ENCODE measurements at places on chromosomes 5 and 9.

DNA sequence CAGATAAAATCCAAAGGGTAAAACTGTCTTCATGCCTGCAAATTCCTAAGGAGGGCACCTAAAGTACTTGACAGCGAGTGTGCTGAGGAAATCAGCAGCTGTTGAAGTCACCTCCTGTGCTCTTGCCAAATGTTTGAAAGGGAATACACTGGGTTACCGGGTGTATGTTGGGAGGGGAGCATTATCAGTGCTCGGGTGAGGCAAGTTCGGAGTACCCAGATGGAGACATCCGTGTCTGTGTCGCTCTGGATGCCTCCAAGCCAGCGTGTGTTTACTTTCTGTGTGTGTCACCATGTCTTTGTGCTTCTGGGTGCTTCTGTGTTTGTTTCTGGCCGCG, 727 bp upstream of the ADRB2 start:
- no peak for DNase-seq

GRCh38 chr9:135095470-135096407, 8.3 kb downstream of the OLFM1 start:
- no peak for DNase-seq

DNA sequence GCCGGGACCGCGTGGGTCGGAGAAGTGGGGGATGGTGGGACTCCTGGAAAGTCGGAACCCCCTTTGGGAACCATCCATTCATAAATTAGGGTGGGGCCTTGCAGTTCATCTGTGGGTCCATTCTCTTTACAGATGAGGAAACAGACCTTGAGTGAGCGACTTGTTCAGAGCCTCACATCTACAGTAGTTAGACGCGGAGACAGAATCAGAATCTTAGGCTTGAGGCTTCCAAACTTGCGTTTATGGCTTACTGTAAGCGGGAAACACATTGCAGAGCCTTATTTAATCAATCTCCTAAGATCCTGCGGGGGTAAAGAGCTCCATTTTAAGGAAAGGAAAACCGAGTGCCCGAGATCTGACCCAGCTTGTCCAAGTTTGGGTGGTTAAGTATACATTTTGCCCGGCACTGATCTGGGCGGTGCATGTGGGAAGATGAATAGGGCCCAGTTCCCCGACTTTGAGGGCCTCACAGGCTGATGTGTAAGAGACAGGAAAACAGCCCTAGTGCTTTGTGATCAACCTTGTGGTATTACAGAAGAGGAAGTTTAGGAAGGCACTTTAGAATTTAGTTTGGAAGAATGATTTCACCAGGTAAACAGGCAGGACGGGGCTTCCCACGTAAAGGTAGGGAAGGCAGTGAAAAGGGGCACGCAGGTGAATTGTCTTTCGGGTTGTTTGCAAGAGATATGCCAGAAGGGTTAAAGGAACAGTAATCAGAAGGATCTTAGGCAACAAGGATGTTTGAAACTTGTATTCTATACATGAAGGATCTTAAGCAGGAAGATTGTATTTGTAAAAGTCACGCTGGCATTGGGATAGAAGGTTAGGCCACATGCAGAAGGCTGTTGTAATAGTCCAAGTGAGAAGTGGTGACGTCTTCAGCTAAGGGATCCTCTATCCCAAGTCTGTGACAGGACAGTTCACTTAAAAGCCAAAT, 744 bp downstream of the TARS1 start:
- DNase-seq: peak; percentile 27

GRCh38 chr5:2997179-2997578, 245.7 kb upstream of the IRX2 start:
- DNase-seq: no peak

DNA sequence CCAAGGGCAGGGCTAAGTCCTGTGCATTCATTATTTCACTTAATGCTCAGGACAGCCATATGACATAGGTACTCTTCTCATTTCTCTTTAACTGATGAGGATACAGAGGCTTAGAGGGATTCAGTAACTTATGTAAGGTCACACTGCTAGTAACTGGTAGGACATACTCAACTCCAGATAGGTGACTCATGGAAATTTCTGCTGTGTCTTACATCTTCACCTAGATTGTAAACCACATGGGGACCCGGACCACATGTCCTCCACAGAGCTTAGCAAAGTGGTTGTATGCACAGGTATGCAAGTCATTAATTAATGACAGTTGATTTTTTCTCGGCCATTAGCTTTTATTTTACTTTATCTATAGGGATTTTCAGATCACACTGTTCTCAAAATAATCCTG, 29.3 kb downstream of the SLC1A1 start:
- DNase-seq: no peak

DNA sequence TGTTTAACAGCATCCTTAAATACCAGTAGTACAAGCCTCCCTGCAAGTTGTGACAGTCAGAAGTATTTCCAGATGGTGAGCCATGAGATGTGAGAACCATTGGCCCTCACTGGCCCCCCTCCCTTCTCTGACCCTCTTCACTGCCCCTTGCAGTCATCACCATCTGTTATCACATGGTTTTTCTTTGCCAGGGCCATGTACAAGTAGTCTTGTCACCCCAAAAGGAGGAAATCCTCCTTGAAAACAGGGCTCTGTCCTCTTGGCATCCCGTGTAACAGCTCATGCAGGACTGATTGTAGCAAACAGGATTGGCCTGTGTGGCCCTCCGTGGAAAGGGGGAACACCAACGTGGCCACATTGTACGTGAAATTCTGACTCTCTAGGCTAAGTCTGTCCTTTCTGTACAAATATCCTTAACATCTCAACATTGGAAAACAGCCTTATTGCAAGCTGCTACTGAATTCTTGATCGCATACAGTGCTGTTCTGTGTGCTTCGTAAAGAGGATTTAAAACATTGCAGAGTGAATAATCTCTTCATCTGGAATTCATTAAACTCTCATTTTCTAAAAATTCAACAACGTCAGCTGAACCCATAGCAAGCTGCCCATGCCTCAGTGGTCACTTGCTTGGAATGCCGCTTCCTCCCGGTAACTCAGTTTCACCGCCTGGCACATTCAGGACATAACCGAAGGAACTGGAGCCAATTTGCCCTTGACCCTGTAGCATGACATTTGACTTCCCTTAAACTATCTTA, 171.7 kb downstream of the ATPSCKMT start:
- DNase-seq: peak; percentile 61

GRCh38 chr9:135009794-135010585, 77.5 kb upstream of the OLFM1 start:
- DNase-seq: no peak

DNA sequence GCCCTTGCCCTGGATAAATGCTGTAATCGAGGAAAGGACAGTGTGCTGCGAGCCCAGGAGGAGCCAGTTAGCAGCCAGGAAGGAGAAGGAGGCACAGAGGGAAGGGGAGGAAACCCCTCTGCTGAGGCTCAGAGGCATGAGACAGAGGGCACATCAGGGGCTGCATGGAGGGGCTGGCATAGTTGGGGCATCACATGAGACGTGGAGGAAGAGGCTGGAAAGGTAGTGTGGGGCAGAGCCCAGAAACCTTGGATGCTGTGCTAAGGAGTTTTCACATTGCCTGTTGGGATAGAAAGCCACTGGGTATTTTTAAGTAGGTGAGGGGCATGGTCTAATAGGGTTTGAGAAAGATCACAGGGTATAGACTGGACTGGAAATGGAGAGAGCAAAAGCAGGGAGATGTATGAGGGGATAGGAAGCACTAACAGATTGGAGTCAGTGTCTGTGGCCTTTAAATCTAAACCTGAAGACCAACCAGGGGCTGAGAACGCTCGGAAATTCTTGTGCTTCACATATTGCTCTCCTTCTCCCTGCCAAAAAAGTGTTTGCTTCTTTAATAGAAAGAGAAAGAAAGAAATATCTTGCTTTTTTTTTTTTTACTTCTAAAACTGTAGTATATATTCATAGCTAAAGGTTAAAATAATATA, 33.0 kb upstream of the ANGPTL2 start:
- DNase-seq: no peak

- DNase-seq: no peak
These were observed 103.0 kb downstream of the PCSK1 start for GRCh38 chr5:96329886-96330529.

DNA sequence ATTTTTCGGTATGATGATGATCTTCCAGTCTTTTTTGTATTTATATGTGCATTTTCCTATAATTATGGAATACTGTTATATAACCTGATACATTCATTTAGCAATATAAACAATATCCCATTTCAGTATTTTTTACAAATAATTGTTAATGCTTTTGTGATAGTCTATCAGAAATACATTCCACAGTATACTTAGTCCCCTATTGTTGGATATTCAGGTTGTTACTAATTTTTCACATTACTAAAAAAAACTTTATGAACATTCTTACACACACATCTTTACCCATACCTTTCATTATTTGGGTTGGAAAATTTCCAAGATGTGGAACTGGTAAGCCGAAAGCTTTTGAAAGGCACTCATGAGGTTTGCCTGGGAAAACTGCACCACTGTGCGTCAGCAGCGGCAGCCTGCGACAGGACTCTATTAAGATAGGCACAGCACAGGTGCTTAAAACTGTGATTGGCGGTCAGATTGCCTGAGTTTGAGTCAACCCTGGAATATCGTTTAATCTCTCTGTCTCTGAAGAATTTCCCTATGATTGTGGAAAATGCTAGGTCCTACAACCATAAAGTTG, 147.5 kb upstream of the ERCC6L2 start:
- DNase-seq: no peak

DNA sequence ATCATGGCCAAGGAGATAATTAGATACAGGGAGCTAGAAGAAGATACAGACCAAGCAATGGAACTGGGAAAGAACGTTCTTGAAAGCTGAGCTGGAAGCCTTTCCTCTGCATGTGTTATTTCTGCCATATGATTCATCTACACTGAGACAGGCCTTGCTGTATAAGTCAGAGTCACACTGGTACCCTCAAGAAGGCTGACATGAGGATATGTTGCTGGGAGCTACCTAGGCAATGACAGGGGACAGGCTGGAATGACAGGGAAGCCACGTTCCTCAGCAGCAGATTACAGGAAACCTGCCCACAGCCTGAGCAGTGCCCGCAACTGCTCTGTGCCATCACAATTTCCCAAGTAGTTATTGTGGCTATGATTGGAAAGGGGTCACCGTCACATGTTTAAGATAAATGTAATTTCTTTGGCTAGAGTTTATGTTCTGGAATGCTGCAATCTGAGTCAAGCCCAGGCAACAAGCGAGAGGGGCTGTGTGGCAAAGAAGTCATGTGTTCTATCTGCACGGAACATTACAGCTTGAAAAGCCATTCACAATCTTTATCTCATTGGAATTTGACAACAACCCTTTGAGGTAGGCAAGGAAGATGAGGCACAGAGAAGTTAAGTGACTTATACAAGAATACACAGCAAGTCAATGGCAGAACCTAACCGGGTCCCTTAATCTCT, 108.2 kb downstream of the TTLL11 start:
- peak; percentile 60 for DNase-seq

GRCh38 chr9:130972957-130973685, 34.1 kb upstream of the FIBCD1 start:
- no peak for DNase-seq
